ENCODE measurements at places on chromosomes 12 and 14.

DNA sequence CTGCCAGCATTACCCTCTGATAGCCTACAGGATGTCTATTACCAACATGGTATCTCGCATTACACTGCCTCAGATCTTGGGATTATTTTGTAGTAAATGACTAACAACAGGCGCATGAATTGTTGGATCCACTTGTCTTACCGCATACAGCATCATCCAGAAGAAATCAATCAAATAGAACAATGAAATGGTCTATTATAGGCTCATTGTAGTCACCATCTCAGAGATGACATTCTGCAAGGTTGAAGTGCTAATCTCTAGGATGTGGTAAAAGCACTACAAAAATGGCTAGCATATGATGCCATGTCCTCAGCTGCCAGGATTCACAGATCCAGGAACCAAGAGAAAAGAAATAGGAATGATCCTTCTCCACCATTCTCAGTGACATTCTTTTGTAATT lies 52.0 kb downstream of the WASHC3 start:
- no peak for DNase-seq

DNA sequence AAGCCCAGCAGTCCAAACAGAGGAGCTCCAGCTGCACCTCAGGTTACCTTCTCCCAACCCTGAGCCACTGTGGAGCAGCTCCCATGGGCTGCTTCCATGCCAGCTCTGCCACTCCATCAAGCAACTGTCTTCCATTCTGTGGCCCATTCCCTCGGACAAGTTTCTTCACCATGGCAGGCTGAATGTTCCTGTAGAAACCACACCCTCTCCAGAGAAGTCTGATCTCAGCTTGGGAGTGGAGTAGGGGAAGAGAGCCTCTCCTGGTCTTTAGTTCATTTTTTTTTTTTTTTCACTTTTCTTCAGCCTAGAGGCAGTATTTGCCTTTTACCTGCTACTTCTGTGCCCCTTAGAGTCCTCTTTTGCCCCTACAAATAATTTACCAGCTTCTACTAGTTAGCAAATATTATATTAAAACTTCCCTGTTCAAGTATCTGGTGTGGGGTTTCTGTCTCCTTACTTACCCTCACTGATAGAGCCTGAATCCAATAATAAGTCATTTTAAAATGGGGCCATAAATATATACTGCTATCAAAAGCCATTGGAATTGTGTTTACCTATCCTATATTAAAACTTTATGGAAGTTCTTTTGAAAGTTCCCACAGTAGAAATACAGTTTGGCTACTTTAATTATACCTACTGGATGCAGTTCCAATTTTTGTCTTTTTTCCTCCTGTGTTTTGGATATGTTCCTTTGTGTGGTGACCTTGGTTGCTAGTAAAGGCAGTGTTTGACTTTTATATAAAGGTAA lies 11.7 kb upstream of the SLC17A8 start:
- no peak for DNase-seq

DNA sequence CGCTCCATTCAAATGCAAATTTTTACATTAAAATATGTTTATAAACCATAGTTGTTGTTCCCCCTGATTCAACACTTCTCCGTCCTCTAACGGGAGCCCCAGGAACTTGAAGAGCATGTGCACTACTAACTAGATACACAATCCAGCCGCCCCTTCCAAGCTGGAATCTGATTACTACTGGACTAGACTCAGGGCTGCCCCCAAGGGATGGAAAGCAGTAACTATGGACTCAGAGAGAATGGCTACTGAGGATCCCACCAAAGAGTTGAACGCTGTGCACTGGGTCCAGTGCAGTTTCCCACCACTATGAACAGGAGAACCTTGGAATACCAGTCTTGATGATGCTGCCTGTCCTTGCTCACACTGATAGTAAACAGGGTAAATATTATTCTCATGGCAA lies 48.6 kb upstream of the PCNX1 start:
- no peak for DNase-seq

DNA sequence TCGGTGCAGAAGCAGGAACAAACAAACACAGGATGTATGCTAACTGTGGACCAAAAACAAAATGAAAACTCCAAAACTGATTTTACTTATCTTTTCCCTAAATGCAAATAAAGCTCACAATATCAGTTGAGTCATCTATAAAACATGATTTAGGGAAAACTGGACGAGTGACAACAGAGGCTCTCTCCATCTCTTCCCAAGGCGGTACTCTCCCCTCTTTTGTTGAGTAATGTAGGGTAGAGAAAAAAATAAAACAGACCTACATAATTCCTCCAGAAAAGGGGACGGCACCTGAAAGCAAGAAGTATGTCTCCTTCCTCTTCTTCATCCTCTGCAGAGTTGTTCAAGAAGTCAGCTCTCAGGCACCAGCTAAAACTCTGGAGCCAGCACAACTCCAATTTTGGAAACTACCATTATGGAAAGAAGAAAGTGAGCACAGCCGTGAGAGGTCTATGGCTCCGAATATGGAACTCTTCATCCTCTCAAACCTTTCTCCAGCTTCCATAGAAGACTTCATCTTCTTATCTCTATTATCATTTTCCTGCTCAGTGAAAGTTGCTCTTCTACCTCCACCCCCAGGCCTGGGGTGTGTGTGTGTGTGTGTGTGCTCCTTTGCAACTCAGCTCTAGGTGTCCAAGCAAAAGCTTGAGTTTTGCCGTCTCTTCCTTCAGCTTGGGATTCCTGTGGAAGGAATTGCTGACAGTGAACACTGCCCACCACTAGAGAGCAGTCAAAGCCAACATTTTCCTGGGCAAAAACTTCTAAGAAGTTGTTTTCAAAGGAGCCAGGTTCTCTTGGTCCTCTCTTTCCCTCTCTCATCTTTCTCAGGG lies 155.4 kb downstream of the DIO2 start:
- no peak for DNase-seq

DNA sequence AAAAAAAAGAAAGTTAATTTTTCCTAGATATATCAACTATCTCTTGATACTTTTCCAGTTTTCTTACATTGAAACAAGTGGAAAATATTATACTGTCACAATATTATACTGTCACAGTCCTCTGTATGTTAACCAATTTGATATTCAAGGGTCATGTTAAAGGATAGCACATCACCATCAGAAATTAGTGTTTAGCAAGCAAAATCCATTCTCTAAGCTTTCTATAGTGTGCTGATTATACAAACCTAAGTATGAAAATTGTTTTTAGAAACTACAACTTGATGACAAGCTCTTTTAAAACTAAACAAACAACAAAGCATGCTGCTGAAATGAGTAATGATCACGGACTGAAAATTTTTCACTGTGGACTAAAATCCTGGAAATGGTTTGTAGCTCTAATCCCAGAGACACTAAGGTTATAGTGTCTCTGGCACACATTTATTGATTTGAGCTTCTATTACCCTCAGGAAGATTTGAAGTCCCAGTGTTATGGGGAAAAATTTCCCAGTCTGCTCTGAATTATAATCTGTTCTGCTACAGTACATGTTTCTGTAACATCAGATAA lies 9.7 kb downstream of the SPTSSA start:
- no peak for DNase-seq

Data from CD4-positive, alpha-beta T cell treated with Interleukin-4 for 4 hours (primary cell).